ENCODE measurements at places on chromosomes 1 and 21.

DNA sequence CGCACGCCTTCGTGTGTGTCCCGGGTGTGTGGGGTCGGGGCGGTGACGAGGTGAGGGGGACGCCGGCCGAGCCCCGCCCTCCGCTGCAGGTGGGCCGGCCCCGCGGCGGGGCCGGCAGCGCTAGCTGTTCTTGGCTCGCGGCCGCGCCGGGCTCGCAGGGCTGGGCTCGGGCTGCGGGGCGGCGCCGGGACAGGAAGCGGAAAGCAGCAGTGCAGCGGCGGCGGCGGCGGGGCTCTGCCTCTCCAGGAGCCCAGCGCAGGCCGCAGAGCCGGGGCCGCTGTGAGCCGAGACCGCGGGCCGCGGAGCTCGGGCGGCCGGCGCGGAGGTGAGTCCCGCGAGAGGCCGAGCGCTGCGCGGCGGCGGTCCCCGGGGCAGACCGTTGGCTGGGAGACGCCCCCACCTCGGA lies at the start of gene VANGL1:
Gene VANGL1 (plus strand): TSS at position 209 of the 406 bp plus-strand sequence. CDS start 9,444 bp downstream, outside the sequence.
- no peak for DNase-seq

- no peak for DNase-seq
These were observed 56.3 kb upstream of the C1orf87 start for GRCh38 chr1:60129911-60130310.

DNA sequence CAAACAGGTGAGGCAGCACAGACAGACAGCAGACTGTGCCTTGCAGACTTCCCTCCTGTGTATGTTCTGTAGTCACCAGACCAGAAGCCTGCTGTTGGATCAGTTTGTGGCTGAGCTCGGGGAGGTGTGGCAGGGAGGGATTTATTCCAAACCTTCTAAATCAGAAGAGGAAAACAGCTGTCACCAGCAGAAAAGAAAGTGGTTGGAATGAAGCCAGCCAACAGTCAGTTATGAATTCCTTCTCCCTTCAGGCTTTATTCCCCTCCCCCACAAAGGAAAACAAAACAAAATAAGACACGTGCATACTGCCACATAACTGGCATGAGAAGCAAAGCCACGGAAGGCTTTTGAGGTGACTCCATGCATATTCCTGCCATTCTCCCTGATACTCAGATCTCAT lies 19.0 kb upstream of the PIGV start:
- no peak for DNase-seq

- DNase-seq = no peak
These were observed 11.3 kb upstream of the PTPRC start for GRCh38 chr1:198627436-198628066.

DNA sequence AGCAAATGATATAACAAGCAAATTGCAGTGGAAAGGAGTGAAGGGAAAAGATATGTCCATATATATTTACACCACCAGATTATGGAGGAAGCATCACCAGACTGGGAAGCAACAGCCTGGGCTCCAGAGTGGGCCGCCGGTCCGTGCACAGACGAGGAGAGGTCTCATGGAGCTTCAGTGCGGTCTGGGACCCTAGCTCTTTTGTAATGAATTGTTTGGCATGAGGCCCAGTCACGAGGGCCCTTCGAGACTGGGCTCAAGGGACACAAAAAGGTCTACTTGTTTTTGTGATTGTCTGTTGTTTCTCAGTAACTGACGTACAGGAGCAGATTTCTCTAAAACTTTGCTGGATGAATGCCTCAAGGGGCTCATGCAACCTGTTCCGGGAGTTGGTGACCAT lies 12.9 kb upstream of the STUM start:
- no peak for DNase-seq

- no peak for DNase-seq
These were observed 21.2 kb downstream of the HFM1 start for GRCh38 chr1:91383456-91383855.

DNA sequence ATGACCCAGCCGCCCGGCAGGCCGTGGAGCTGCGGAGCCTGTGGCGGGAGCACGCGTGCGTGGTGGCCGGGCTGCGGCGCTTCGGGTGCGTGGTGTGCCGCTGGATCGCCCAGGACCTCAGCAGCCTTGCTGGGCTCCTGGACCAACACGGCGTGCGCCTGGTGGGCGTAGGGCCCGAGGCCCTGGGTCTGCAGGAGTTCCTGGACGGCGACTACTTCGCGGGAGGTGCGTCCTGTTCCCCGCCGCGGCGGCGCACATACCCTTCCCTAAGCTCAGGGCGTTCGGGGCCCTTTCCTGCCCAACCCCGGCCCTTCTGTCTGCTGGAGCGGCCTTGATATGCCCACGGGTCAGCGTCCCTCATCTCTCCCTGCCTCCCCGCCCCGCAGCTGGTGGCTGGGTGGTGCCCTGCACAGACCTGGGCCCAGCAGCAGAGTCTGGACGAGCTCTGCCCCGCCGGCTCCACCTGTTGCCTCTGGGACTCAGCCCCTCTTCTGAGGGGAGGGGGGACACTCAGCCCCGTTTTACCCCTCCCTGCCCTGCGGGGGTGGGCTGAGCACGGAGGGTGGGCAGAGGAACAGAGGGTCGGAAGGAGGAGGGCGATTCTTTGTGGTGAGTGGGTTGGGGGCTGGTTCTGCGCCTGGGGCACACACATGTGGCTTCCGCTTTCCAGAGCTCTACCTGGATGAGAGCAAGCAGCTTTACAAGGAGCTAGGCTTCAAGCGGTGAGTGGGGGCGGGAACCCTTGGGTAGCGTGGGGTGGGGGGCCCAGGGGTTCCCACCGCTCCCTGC lies 688 bp downstream of the PRXL2B start:
- no peak for DNase-seq

- DNase-seq = no peak
These were observed 595 bp downstream of the IL10RB start for GRCh38 chr21:33266789-33267135.

DNA sequence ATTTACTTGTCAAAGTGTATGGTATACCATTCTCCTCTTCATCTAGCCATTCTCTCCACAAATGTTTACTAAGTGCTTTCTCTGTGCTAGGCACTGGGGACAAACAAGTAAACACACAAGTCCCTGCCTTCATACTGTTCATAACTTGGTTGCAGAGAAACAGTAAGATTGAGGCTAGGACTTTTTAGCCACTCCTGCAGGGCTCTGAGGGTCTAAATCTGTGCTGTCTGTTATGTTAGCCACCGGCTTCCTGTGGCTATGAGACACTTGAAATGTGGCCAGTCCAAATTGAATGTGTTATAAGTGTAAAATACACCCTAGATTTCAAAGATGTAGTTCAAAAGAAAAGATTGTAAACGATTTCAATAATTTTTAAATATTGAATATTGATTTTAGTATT lies 50.2 kb downstream of the AZIN2 start:
- DNase-seq = no peak

DNA sequence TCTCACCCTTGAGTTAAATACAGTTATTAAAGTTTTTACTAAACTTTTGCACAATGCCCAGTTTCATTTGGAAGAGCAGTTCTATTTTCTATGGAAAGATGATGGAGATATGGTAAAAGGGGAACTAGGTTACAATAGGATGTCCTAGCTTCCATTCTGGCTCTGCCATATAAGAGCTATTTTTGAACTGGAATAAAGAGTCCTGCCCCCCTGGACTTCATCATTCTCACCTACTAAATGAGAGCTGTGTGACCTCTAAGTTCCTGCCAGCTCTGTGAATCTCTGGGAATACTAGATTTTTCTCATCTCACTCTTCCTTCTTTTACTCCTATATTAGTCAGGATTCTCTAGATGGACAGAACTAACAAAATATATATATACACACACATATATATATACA lies 106.3 kb downstream of the PRRX1 start:
- no peak for DNase-seq

DNA sequence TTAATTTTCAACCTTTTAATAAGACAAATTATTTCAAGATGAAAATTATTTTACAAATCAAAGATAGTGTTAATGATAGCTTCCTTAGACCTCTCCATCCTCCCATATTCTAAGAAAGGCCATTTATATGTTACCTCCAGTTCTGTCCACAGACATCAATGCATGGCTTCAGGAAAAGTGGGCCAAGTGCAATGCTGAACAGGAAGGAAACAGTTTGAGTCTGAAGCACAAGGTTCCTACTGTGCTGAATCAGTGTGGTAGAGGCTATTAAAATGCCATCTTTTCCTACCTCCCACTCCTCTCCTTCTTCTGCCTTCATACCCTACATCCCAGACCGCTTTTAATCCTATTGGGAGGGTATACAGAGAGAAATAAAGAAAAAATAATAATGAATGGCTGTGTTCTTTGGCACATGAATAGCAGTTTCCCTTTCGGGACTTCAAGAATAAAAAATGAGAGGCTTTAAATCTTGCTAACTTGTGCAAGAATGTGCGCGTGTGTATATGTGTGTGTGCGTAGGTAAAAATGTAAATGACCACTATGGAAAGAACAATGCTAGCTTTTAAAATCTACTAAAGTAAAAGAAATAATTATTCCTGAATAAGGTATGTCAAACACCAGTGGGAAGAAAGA lies 62.6 kb upstream of the C1orf105 start:
- no peak for DNase-seq

GRCh38 chr1:205693421-205693991 lies 13.2 kb upstream of the SLC45A3 start:
- no peak for DNase-seq

DNA sequence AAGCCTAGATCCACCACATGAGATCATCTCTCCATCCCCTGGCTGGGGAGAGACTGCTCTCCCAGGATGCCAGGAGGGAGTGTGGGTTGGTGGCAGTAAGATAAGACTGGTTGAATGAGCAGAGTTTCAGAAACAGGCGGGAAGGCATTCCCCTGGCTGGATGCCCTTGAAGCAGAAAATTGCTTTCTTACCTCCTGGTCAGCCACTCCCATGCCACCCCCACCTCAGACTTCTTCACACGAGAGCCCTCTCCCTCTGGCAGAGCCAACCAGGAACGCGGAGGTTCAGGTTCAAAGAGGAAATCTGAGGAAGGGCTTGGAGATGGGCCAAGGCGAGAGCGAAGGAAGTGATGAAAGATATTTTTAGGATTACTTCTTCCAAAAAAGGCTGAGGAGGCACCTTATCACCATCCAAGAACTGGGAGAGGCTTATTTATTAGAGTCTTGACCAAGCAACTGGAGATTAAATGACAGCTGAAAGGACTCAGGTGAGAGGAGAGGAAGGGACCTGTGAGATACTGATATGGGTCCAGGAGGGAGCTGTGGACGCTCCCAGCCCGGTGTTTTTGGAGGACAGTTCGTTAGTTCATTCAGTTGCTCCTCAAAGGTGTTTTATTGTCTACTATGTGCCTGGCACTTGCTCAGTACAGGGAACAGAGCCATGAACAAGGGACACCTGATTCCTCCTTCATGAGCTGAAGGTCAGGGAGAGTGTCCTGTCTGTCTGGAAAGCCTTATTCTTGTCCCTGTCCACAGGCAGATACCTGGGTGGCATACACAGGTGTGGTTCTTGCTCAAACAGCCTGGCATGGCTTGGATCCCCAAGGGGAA lies 18.9 kb upstream of the SLC26A9 start:
- no peak for DNase-seq

DNA sequence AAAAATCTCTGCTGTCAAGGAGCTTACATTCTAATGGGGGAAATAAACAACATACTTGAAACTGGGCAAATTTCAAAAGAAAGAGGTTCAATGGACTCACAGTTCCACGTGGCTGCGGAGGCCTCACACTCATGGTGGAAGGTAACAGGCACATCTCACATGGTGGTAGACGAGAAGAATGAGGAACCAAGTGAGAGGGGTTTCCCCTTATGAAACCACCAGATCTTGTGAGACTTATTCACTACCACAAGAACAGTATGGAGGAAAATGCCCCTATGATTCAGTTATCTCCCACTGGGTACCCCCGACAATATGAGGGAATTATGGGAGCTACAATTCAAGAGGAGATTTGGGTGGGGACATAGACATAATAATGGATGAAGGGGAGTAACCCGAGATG lies 226.4 kb downstream of the ZP4 start:
- no peak for DNase-seq

DNA sequence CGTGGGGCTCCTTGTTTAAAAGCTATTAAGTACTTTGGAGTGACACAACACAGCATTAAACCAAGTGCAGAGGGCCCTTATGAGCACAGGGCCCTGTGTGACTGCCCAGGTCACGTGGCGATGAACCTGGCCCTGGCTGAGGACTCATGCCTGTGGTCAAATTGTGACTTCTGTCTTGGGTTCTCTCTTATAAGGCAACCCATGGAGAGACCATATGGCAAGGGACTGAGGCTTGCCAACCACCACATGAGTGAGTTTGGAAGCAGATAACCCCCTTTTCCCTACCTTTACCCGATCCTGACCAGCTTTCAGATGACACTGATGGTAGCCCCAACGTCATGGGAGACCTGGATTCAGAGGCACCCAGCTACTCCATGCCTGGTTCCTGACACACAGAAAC lies 140.5 kb downstream of the ZBTB18 start:
- DNase-seq = no peak

GRCh38 chr21:38350684-38351083 lies 93.9 kb downstream of the KCNJ15 start:
- DNase-seq = no peak

Data from activated T-cell treated with anti-CD3 and anti-CD28 coated beads for 4 hours (primary cell).